Lower leg skin (tissue), 4 donors: ENCODE measurements at places on chromosomes 3 and 15.

- DNase-seq, result no peak
Measured at GRCh38 chr3:143128227-143128955, 8.8 kb downstream of the CHST2 start.

DNA sequence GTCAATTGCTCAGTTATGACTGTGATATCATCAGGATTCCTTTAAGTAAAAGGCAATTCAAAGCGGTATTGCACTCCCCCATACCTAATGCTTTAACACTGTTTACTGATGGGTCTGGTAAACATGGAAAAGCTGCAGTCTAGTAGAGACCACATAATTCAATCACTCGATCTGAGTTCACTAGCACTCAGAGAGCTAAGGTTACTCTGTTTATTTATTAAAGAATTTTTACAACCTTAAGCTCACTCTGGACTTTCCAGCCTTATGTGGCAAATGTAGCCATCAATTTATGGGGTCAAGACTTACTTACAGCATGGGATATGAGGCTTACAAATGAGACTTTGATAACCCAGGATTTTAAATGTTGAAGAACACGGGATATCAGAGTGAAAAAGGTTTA, 18.4 kb upstream of the CCR2 start:
- DNase-seq, result no peak

DNA sequence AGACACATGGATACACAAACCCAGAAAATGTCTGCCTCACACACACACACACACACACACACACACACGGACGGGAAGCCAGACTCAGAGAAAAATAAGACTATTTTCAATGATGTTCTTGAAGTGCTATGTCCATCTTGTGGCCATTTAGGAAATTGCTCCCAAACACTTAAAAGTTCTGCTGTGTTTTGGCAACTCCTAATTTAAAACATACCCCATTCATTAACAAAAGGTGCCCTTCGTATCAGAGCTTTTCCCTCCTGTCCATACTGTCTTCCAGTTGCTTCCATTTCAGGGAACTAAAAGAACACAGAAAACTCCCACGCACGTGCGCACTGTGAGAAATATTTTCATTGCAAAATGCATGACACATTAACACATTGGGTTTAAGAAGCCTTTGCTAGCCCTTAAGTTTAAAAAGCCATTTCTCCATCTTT, 44.6 kb downstream of the SLC12A1 start:
- DNase-seq, result no peak

DNA sequence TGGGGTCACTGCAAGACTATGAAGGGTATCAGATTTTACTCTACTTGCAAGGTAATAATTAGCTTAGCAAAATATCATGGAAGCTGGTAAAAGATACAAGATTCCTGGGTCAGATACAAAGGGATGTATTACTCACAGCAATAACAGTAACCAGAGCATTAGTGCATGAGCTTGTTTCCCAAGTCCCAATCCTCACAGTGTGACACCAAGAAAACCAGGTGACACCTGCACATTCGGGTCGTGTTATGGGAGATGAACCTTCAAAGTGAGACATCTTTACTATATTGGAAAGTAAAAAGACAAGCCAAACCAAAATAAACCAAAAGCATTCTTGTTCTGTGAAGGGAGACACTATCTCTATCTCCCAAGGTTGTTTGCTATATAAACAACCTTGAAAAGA, 528.7 kb upstream of the TGFBR2 start:
- DNase-seq, result no peak

GRCh38 chr15:56733136-56734012, at the start of gene ZNF280D:
Gene ZNF280D, minus strand, starts transcription at chr15:56733509. Its CDS starts 26,400 bp downstream, at chr15:56707109.
- peak; percentile 83 for DNase-seq

DNA sequence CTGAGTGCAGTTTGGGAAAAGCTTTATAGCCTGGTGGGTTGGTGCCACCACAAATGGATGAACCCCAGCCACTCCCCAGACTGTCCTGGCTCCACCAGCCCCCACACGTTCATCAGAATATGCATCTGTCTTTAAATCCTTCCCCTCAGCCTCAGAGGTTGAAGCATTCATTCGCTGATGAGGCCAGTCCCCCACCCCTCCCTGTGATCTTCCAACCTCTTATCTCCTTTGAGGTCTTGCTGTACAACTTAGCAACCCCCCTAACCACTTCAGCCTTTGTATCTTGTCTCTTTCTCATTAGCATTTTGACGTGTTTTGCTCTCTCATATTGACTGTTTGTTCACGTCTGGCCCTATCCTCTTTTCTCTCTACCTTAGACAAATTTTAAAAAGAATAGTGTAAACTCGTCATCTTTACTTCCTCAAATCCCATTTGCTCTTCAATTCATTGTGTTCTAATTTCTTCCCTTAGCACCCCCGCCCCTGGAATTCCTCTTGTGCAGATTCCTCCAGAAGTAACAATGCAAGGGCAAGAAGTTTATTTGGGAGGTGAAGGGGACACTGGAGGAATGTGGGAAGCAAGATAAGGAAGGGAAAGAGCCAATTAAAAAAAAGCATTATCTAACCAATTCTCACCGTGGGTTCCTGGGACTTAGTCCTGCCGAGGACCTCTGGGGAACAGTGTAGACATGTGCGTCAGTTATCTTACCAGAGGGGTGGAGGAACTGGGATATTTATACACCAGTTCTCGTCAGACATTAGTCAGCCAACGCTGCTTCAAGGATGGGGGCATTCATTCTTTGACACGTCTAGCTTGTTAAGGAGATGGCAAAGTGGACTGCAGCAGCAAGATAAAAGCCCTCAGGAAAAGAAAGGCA, 38.6 kb downstream of the MOBP start:
- DNase-seq, result no peak
